ENCODE measurements at places on chromosomes 1 and 21.

DNA sequence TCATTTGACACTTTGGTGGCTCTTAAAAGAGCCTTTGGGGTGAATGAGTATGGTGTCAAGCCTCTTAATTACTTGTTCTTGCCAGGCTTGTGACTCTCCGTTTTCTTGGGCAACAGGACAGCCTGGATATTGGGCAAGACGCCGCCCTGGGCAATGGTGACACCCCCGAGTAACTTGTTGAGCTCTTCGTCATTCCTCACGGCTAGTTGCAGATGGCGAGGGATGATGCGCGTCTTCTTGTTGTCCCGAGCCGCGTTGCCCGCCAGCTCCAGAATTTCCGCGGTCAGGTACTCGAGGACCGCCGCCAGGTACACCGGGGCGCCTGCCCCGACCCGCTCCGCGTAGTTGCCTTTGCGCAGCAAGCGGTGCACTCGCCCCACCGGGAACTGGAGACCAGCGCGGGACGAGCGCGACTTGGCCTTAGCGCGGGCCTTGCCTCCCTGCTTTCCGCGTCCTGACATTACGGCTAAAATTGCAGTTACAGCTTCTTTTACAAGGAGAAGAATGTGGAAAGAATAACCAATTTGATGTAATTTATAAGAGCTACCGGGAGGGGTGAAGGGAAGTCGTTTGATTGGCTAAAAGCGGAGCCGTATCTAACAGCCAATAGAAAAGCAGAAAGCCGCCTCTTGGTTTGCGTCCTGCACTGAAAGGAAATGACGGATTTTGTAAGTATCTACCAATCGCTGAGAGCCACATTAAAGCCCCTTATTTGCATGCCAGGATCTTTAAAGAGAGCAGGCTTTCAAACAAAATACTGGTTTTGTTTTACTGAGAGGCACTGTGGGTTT lies 11.7 kb upstream of the BOLA1 start:
- peak; percentile 96 for DNase-seq

DNA sequence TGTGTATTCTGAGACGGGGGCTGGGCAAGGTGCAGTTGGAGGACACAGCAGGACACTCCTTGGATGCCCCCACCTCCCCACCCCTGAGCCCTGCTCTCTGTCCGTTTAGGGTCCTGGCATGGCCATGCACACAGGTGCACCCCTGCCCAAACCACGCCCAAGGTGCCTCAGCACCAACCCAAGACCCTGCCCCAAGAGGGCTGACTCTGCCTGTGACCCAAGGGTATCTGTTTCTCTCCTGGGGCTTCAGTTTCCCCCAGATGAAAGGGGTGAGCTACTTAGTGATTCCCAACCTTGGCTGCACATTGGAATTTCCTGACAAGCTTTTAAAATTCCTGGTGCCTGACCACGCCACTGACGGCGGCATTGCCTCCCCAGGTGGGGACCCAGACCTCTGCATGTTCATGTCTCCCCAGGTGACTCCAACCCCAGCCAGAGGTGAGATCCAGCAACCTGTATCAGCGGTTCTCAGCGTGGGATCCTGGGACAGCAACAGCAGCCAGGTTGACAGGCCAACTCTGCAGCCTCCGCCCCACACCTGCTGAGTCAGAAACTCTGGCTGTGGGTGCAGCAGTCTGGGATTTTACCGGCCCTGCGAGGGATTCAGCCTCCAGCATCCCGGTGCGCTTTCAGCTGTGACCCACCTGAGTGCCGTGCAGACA lies 483.4 kb downstream of the NPHP4 start:
- DNase-seq, result no peak

GRCh38 chr1:8676072-8676471 lies 141.4 kb downstream of the RERE start:
- DNase-seq, result no peak

- no peak for DNase-seq
Measured at GRCh38 chr21:45695086-45695485, 51.6 kb downstream of the PCBP3 start.

DNA sequence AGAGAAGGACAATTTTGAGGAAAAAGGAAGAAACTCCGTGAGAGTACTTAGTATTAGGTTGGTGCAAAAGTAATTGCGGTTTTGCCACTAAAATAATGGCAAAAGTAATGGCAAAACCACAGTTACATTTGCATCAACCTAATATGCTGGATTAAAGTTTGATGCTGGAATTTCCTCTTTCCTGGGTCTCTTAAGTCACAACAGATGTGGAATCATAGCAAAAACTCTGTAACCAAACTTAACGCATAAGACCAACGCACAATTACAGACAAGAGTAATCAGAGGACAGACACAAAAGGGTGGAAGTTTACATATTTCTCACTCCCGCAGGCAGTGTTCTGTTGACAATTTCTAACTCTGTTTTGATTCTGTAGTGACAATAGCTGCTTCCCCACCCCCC lies 182.4 kb downstream of the BACH1 start:
- no peak for DNase-seq

GRCh38 chr1:205270764-205271163 lies 43.0 kb downstream of the TMCC2 start:
- no peak for DNase-seq

GRCh38 chr1:244041466-244042120 lies 9.5 kb upstream of the ZBTB18 start:
- no peak for DNase-seq

- no peak for DNase-seq
Measured at GRCh38 chr1:62530516-62531154, 66.7 kb upstream of the ANGPTL3 start.

GRCh38 chr1:65965112-65965996 lies 172.7 kb downstream of the PDE4B start:
- DNase-seq, result no peak

DNA sequence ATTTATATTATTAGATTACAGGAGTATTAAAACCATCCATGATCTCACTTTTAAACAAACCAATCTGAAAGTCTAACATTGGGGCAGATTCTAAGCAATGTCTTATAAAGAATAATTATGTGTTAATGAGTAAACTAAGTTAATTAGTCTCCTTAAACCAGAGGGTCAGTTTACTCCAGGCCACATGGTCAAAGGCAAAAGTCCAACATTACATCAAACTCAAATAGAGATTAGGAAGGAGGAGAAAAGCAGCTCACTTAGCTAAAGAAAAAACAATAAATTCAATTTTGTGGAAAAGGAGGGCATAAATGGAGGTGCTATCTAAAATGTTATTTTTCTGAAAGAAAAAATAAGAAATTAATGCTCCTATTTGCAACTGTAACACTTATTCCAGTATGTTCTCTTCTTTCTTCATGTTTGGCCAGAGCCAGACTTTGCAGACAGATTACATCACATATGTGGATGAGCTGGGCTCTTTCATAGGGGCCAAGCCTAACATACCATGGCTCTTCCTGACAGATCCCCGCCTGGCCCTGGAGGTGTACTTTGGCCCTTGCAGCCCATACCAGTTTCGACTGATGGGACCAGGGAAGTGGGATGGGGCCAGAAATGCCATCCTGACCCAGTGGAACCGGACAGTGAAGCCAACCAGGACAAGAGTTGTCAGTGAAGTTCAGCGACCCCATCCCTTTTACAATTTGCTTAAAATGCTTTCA lies 24.3 kb upstream of the FMO2 start:
- DNase-seq, result no peak

GRCh38 chr1:3222042-3222692 lies 153.2 kb downstream of the PRDM16 start:
- DNase-seq, result no peak

GRCh38 chr21:35681946-35682345 lies 378.4 kb downstream of the SETD4 start:
- no peak for DNase-seq

GRCh38 chr1:199809311-199809710 lies 218.2 kb upstream of the NR5A2 start:
- DNase-seq, result no peak

DNA sequence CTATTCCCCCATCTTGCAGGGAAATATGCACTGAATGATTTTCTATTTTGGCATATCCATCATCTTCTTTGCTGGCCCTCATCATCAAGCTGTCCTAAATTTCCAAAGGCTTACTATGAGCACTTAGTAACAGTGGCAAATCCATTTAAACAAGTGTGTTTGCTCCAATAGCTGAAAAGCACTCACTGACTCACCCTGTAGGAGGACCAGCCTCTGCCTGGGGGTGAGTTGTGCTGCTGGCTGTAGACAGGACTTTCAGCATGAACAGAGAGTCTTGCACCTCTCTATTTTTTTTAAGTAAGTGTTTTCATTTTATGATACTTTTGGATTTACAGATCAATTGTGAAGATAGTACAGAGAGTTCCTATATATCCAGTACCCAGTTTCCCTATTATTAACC lies 97.3 kb downstream of the SLC35F3 start:
- no peak for DNase-seq

DNA sequence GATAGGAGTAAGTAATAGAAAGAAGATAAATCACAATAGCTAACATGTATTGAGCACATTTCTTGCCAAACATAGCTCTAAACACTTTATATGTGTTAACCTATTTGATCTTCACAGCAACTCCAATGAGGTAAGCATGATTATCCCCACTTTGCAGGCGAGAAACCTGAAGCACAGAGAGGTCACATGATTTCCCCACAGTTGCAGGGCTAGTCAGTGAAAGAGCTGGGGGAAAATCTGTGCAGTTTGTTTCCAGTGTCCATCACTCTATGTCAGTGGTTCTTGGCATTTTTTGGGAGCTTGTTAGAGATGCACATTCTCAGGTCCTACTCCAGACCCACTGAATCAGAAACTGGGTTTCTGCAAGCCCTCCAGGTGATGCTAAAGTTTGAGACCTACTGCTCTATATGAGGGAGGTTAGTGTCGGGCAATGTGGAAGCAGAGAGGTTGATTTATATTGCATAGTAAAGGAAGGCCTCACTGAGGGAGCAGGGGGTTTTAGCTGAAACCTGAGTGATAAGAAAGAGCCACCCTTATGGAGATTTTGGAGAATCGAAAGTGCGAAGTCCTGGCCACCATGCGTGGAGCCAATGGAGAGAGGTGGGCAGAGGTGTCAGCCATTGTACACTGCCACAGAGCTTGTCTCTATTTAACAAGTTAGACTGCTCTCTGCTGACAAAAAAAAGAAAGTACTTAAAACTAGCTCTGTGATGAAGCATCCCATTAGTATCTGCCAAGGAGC lies 20.9 kb downstream of the MCOLN3 start:
- no peak for DNase-seq

- DNase-seq, result peak; percentile 70
Measured at GRCh38 chr1:225772323-225772768, 5.3 kb upstream of the SRP9 start.

GRCh38 chr1:246647513-246647912 lies 76.7 kb upstream of the SCCPDH start:
- DNase-seq, result no peak

- DNase-seq, result no peak
Measured at GRCh38 chr1:29412591-29412990, 176.3 kb downstream of the PTPRU start.

DNA sequence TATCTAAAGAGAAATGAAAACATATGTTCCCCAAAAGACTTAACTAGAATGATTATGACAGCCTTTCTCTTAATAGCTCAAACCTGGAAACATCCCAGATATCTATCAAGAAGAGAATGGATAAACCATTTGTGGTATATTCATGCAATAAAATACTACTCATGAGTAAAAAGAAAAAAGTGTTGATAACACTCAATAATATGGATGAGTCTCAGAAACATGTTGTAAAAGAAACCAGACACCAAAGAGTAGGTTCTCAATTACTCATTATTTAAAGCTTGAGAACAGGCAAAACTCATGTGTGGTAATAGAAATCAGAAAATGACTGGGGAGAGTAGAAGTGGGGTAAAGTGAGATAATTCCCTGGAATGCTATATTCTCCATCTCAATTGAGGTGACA lies 154.1 kb downstream of the PHTF1 start:
- peak; percentile 18 for DNase-seq

- DNase-seq, result no peak
Measured at GRCh38 chr1:156081180-156081916, 917 bp downstream of the MEX3A start.

DNA sequence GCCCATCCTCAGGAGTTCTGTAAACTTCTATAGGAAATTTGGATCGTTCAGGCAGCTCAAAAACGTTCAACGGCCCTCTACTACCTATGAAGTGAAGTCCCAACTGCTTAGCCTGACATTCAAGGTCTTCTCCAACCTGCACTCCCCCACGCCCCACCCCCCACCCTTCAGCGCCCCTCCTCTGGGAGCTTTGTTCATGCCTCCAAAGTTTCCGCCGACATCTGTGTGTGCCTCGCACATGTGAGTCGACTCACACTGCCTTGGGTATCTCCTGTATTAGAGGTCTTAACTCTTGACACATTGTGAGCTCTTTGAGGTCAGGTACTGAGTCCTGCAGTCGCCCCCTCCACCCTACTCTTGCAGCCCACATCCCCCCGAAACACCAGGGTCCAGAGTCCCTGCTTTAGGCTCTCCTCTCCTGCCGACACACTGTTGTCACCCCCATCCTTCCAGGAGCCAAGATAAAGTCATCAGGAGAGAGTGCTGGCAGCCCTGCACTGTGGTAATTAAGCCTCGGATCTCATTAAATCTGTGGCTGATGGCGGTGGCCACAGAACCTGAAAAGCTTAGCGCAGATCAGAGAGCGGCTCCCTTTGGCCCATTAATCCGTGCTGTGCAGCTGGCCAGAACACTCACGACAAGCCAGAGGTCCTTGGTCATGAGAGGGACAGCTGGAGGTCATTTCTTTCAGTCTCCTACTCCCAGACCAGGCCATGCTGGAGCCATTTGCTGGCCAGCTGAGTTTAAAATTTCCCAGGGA lies 1.4 kb upstream of the PAFAH2 start:
- DNase-seq, result no peak

DNA sequence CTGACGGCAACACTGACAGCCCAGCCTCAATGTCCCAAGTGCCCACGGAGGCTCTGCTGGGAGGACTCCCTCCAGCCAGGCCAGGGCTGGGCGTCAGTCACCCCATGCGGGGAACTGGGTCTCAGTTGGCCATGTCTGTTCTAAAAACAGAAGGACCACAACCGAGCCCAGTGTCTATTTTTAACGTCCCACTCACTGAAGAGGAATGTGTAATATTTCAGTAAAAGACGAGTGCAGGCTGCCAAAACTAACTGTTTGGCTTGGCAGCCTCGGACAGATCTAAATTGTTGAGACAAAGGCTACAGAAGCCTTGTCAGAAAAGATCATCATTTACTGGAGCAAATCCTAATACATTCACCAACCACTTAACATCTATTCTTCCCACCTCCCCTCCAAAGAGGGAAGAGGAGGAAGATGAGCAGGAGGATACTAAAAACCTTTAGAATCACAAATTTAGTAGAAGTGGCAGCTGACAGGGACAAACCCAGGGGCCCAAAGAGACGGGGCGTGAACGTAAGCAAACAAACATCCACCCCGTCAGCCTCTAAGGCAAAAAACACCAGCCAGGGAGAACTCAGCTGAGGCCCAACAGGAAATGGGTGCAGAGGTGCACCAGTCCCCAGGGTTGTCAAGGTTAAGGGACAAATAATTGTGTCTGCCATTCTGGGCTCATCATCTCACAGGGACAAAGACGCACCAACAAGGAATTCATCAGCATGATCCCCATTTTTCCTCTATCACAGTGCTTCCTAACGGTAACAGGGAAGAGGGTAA lies 18.7 kb downstream of the C1orf198 start:
- peak; percentile 87 for DNase-seq

GRCh38 chr1:33624991-33625870 lies 152.8 kb downstream of the ZSCAN20 start:
- no peak for DNase-seq

All from GM04504 (cell line).